ENCODE measurements at places on chromosomes 1 and 21.

- no peak for DNase-seq
Observed at GRCh38 chr1:241553886-241554592, 21.9 kb downstream of the KMO start.

- no peak for DNase-seq
Observed at GRCh38 chr1:72635719-72636118, 353.4 kb upstream of the NEGR1 start.

DNA sequence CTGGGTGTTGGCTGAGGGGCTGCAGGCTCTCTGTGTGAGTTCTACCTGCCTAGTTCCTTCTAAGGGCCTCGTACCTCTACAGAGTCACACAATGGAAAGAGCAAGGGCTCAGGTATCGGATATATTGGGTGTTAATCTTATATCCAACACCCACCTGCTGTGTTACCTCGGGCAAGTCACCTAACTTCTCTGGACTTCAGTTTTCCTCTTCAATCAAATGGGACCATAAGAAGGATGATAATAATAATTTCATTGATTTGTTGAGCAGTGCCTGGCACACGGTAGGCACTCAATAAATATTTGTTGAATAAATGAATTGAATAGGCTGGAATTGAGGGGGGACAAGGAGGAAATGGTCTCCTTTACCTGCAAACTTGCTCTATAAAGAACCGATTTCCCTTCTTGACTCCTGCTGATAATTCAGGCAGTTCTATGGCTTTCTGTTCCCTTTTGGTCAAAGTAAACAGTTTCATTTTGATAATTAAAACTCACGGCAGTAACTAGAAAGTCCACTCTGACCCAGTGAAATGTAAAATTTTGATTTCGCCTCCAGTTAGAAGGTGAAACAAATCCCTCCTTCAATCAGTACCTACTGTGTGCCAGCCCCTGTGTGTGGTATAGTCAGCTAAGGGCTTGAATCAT, 16.5 kb upstream of the MAN1C1 start:
- DNase-seq: no peak

DNA sequence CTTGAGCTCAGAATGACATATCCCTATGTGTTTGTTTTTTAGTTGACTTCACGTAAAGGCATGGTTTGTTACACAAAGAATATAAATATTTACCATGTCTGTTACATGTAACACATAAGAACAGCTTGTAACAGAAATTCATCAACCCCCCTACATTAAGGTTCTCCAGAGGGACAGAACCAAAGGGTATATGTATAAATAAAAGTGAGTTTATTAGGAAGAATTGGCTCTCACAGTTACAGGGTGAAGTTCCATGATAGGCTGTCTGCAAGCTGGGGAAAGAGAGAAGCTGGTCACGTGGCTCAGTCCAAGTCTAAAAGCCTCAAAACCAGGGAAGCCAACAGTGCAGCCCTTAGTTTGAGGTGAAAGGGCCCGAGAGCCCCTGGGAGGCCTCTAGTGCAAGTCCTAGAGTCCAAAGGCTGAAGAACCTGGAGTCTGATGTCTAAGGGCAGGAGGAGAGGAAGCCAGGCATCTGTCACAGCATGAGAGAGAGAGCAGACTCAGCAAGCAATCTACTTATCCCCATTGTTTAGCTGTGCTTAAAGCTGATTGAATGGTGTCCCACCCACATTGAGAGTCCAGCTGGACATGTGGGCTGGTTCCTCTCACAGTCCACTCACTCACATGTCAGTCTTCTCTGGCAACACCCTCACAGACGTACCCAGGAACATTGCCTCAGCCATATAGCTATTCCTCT, 15.8 kb downstream of the THRAP3 start:
- DNase-seq: no peak

DNA sequence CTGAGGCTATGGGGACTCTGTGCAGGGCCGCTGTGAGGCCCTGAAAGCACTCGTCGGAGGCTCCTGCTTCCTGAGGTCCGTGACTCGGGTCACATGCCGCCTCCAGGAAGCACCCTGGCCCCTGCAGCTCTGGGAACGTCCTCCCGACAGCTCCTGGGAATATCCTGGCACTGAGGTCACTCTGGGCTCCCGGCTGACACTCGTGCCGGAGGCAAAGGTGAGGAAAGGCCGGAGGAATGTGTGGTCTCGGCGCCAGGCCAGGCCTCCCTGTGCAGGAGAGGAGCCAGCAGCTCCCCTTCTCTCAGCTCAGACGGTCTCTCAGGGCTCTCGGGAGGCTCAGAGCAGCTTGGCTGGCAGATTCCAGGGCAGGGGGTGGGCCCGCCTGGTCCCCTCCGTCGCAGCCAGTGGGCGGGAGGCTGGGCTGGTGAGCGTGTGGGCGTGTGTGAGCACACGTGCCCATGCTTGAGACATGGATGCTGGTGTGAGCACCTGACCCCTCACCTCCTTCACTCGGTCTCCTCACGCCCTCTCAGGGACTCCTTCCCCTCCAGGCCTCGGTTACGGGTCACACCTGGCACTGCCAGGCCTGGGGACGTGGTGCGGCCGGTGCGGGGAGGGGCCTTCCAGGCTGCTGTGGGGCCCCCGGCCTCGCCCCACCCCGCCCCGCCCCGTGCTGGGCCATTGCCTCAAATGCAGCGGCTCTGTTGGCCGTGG, 5.5 kb upstream of the RNF223 start:
- DNase-seq: no peak

DNA sequence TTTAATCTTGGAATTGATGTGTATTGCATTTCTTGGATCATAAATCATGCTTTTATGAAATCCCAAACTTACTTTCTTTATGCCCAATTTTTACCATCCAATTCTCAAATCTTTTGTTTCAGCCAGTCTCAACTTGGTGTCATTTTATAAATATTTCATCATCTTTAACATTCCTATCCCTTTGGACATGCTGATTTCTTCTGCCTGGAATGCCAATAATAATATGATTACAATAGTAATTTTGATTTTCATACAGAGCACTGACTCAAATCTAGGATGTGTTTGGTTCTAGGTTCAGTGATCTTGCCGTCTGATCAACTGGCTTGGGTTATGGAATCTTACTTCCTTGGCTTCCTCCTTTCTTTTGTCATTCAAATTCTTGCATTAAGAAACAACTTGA, 12.8 kb downstream of the RRP15 start:
- DNase-seq: no peak

DNA sequence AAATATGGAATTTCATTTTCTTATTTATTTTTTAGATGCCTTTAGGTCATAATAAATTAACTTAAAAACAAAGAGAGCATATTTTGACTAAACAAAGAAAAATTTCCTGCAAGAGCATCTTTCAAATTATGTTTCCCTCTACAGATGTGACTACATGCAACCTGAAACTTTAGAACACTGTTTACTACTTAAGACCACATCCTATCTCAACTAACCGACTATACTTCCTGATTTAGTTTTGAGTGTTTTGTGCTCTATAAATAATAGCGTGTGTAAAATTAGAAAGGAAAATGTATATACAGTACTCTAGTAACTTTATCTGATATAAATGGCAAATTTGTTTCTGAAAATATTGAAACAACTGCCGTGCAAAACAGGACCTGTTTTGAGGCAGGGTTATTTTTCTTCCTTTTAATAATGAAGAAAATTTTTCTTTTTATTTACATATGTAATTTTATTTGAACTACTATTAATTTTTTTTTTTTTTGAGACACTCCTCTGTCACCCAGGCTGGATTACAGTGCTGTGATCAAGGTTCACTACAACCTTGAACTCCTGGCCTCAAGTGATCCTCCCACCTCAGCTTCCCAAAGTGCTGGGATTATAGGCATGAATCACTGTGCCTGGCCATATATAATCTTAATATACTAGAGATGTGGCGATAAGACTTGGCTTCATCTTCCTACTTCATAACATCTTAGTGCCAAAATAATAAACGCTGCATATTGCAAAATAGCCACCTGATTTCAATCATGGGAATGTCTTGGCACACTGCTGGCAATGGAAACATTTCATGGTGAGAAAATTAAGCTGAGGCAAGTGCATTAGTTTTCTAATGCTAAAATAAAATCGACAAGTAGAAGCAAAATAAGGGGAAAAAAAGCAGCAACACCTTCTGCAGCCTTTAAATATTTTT, 12.3 kb downstream of the ZRANB2 start:
- DNase-seq: no peak

- no peak for DNase-seq
Observed at GRCh38 chr1:61448914-61449313, 276.0 kb downstream of the TM2D1 start.

GRCh38 chr1:109721042-109721441, 9.0 kb downstream of the GSTM5 start:
- DNase-seq: no peak

Data from stimulated activated CD4-positive, alpha-beta T cell treated with anti-CD3 and anti-CD28 coated beads, TNF-alpha, amount 100 ng/mL, for 4 hours (primary cell).